Activated CD4-positive, alpha-beta memory T cell treated with anti-CD3 and anti-CD28 coated beads for 36 hours (primary cell): ENCODE measurements at places on chromosomes 3 and 15. TPM values are rescaled to one million over a fixed set of nuclear protein-coding genes. Genes with fewer than 3 reads are reported as not detected.

The GOLGA8G gene
- not detected for total RNA-seq

The GPR149 gene
- not detected for total RNA-seq

The ASB14 gene
- not detected for total RNA-seq

The NUP210 gene
- total RNA-seq = 140 TPM

DNA sequence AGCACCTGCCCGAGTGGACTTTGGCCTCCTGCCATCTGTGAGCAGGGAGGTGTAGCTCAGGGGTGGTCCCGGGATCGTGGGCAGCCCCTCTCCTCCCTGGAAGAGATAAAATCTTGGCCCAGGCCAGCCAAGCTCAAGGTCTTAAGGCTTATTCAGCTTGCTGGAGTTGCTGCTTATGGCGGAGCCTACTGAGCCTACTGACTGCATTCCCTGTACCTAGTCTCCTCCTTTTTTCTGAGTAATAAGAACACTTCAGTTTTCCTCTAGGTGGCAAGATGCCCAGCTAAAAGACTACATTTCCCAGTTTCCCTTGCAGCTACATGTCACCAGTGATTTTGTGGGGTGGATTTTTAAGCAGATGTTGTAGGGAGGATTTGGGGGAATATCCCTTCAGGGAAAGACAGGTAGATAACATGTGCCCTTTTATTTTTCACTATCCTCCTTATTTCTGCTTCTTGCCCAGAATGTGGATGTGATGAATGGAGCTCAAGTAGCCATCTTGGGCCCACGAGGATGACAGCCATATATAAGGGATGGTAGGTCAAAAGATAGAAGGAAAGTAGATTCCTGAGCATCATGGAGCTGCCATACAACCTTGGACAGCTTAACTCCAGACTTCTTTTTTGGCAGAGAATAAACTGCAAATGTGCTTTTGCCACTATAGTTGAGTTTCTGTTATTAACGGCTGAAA is 41.4 kb upstream of the INSYN1 start:
- no peak overlapping the region for H3K4me3 ChIP-seq
- no peak overlapping the region for H3K27ac ChIP-seq
- no peaks in the 10 kb centered on the region for H3K4me1 ChIP-seq
- no peaks in the 10 kb centered on the region for H3K36me3 ChIP-seq
- H3K27me3 ChIP-seq = no peaks in the 10 kb centered on the region

DNA sequence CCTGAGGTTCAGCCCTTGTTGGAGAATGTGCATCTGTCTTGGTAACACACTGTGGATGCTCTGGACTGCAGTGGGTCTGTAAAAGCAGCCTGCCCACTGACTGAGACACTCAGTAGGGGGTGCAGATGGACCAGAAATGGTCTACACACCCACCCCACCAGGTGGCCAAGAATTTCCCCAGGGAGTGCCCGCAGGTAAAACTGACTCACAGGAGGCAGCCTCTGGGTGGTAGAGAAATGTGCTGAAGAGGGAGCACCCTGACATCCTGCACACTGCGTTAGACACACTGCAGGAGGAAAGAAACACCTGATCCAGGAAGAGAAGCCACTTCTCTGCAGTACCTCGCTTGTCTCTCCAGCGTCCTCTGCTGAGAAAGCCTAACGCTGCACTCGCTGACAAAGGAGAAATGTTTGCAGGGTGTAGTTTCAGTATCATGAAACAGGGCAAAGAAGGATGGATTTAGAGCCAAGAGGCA is 109.5 kb upstream of the ABHD17C start:
- peak; percentile 16 for DNase-seq
- H3K4me3 ChIP-seq = no peak overlapping the region
- H3K27ac ChIP-seq = no peak overlapping the region
- peaks cover 2% of the 10 kb centered on the region for H3K4me1 ChIP-seq
- H3K27me3 ChIP-seq = no peaks in the 10 kb centered on the region

DNA sequence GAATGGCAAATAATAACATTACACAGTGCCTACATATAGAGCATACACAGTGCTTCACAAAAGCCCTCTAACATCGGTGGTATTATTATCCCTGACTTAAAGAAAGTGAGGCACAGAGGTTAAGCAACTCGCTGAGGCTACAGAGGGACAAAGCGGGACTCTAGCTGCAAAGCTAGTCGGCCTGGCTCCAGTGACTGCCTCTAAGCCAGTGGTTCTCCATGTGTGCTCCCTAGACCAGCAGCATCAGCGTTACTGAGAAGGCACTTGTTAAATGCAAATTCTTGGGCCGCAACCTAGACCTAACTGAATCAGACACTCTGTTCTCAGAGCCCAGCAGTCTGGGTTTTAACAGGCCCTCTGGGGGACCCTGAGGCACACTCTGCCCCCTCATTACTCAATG is 33.1 kb upstream of the LIPC start:
- H3K27me3 ChIP-seq = peaks cover 3% of the 10 kb centered on the region
- no peak overlapping the region for H3K27ac ChIP-seq
- H3K36me3 ChIP-seq = no peaks in the 10 kb centered on the region
- no peak for DNase-seq
- no peaks in the 10 kb centered on the region for H3K4me1 ChIP-seq

- no peaks in the 10 kb centered on the region for H3K27me3 ChIP-seq
- H3K27ac ChIP-seq = no peak overlapping the region
- DNase-seq = no peak
- no peak overlapping the region for H3K4me3 ChIP-seq
Measured at GRCh38 chr15:71951134-71951533, 140.8 kb downstream of the NR2E3 start.

DNA sequence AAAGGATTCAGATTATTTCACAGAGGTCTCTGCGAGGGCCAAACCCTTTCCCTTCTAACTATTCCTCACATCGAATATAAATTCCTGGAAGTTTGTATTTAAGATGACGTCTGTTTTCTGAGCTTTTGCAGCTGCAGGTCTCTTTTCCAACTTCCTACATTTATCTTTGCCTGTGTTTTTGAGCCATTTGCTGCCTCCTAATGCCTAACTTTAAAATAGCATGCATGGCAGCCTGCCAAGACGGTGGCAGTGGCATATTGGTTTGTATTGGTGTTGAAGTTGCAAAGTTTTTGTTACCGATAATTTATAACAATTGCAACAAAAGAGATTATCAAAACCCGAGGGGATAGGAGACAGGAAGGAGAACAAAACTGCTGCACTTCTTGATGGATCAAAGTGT is 187.1 kb upstream of the DNAJC19 start:
- H3K36me3 ChIP-seq = no peaks in the 10 kb centered on the region
- no peaks in the 10 kb centered on the region for H3K27me3 ChIP-seq
- no peaks in the 10 kb centered on the region for H3K4me1 ChIP-seq
- DNase-seq = peak; percentile 34
- no peak overlapping the region for H3K27ac ChIP-seq

- no peaks in the 10 kb centered on the region for H3K36me3 ChIP-seq
- no peaks in the 10 kb centered on the region for H3K27me3 ChIP-seq
- no peak for DNase-seq
- peak overlapping the region; percentile 95 for H3K27ac ChIP-seq
- H3K4me3 ChIP-seq = peak overlapping the region; percentile 9
Measured at GRCh38 chr15:50880651-50881114, 27.8 kb upstream of the AP4E1 start.

GRCh38 chr3:169008776-169009358 is 654.6 kb downstream of the MECOM start:
- H3K4me1 ChIP-seq = no peaks in the 10 kb centered on the region
- no peak for DNase-seq
- no peaks in the 10 kb centered on the region for H3K36me3 ChIP-seq
- no peak overlapping the region for H3K4me3 ChIP-seq
- H3K27ac ChIP-seq = no peak overlapping the region

GRCh38 chr15:49421991-49422390 is 1.1 kb upstream of the FGF7 start:
- H3K36me3 ChIP-seq = no peaks in the 10 kb centered on the region
- no peaks in the 10 kb centered on the region for H3K27me3 ChIP-seq
- H3K4me1 ChIP-seq = peaks cover 3% of the 10 kb centered on the region
- peak; percentile 27 for DNase-seq

GRCh38 chr3:140627756-140628155 is 50.1 kb upstream of the TRIM42 start:
- no peak for DNase-seq
- H3K4me1 ChIP-seq = no peaks in the 10 kb centered on the region
- no peaks in the 10 kb centered on the region for H3K36me3 ChIP-seq
- no peaks in the 10 kb centered on the region for H3K27me3 ChIP-seq

- H3K36me3 ChIP-seq = no peaks in the 10 kb centered on the region
- no peak overlapping the region for H3K27ac ChIP-seq
- no peak for DNase-seq
- peaks cover 4% of the 10 kb centered on the region for H3K27me3 ChIP-seq
- H3K4me1 ChIP-seq = no peaks in the 10 kb centered on the region
Measured at GRCh38 chr3:178443634-178444033, 92.6 kb upstream of the KCNMB2 start.

GRCh38 chr15:65086680-65087111 is 10.2 kb downstream of the KBTBD13 start:
- H3K27me3 ChIP-seq = peaks cover 14% of the 10 kb centered on the region
- no peaks in the 10 kb centered on the region for H3K36me3 ChIP-seq
- DNase-seq = no peak
- no peak overlapping the region for H3K4me3 ChIP-seq

DNA sequence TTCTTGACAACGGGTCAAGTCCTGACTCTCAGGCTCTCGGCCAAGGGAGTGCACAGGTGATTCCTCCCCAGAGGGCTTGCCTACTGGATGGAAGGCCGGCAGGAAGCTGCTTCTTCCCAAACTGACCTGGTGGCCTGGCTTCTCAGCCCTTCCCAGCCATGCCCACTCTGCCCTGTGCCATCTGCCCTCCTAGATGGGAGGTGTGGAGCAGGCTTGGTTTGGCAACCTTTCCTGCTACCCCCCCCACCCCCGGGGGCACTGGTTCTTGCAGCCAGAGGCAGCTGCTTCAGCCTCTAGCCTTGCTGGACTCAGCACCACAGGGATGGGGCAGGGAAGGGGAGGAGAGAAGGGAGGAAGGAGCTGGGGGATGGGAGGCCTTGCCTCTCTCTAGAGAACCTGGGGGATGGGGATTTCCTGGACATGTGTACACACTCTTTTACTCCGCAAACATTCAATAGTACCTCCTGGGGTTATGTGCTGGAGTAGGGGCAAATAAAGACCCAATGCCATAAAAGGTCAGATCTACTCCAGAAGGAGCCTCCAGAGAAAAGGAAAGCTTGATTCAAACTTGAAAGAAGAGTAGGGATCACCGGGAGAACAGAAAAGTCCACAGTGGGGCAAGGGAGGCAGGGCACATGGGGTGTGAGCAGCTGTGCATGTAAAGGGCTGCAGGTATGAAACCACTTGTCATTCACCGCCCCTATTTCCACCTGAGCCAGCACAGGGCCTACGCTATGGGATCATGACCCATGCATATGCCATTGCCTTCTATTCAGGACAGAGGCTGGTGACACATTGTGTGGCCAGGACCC is 4.2 kb upstream of the DAPK2 start:
- no peak overlapping the region for H3K4me3 ChIP-seq
- peaks cover 4% of the 10 kb centered on the region for H3K4me1 ChIP-seq
- H3K27me3 ChIP-seq = peaks cover 14% of the 10 kb centered on the region
- DNase-seq = no peak

GRCh38 chr3:48429317-48429959 is 448 bp downstream of the PLXNB1 start:
- H3K4me1 ChIP-seq = peaks cover 4% of the 10 kb centered on the region
- peak; percentile 61 for DNase-seq
- H3K36me3 ChIP-seq = peaks cover 4% of the 10 kb centered on the region
- H3K27me3 ChIP-seq = no peaks in the 10 kb centered on the region
- peak overlapping the region; percentile 69 for H3K4me3 ChIP-seq
- no peak overlapping the region for H3K27ac ChIP-seq

GRCh38 chr3:3847994-3848922 is 49.0 kb downstream of the LRRN1 start:
- H3K4me3 ChIP-seq = no peak overlapping the region
- peaks cover 3% of the 10 kb centered on the region for H3K36me3 ChIP-seq
- no peaks in the 10 kb centered on the region for H3K27me3 ChIP-seq
- no peaks in the 10 kb centered on the region for H3K4me1 ChIP-seq
- no peak overlapping the region for H3K27ac ChIP-seq

DNA sequence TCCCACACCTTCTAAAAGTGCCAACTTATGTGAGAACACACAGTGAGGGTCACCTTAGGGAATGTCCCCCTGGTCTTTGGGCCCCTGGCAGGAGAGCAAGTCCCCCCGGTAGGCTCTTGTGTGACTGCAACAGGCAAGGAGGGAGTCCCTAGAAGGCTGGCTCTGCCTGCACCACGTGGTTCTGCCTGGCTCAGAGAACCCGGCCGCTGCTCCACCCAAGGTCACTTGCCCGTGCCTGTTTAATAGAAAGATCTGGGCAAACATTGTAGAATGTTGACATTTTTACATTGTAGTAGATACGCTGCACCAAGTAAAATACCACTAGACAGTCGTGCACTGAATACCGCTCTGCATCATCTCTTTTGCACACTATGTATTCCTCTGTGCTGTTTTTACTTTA is 21.9 kb downstream of the GABRA5 start:
- H3K36me3 ChIP-seq = no peaks in the 10 kb centered on the region
- no peak overlapping the region for H3K27ac ChIP-seq
- H3K27me3 ChIP-seq = peaks cover 9% of the 10 kb centered on the region
- H3K4me3 ChIP-seq = no peak overlapping the region

DNA sequence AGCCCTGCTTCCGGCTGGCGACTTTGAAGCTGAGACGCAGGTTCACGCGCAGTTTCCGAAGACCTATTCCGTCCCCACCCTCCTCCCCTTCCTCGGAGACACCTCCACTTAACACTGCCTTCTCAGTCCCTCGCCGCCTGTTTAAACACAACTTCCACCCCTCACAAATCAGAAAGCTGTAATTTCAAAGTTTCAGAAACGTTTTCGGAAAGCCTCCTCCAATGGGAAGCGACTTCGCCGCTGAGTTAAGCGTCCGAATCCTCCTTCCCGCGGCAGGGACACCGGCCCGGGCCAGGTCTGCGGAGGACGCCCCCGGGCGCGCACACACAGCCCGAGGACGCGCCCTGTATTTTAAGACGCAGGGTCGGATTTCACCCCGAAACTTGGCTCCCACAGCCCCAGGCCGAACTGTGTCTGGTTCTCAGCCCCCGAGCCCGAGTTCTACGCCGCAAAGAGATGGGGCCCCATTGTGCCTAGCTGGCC is 559 bp upstream of the LRRN1 start:
- H3K27ac ChIP-seq = no peak overlapping the region
- DNase-seq = peak; percentile 43
- peaks cover 9% of the 10 kb centered on the region for H3K4me1 ChIP-seq
- H3K27me3 ChIP-seq = peaks cover 42% of the 10 kb centered on the region
- peak overlapping the region; percentile 67 for H3K4me3 ChIP-seq
- H3K36me3 ChIP-seq = no peaks in the 10 kb centered on the region

DNA sequence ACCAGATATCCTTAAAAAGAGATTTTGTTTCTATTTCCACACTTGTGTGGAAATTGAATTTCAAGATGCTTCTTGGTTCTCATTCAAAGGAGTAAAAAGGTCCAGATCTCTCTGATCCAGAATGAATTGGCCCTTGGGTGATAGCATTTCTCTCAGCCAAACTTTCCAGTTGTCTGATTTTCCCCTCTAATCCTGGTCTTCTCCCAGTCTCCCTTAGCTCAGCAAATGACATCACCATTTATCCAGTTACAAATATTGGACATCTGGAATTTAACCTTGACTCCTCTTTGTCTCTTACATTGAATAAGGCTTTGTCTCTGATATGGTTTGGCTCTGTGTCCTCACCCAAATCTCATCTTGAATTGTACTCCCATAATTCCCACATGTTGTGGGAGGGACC is 10.2 kb upstream of the FGF7 start:
- no peaks in the 10 kb centered on the region for H3K4me1 ChIP-seq
- DNase-seq = no peak
- H3K36me3 ChIP-seq = no peaks in the 10 kb centered on the region
- no peak overlapping the region for H3K4me3 ChIP-seq
- no peak overlapping the region for H3K27ac ChIP-seq
